ENCODE measurements at places on chromosomes 7 and 10.

GRCh38 chr7:102417105-102417504 is 16.3 kb upstream of the ORAI2 start:
- no peak for DNase-seq

- DNase-seq = no peak
Measured at GRCh38 chr7:137774793-137775201, 72.0 kb downstream of the DGKI start.

DNA sequence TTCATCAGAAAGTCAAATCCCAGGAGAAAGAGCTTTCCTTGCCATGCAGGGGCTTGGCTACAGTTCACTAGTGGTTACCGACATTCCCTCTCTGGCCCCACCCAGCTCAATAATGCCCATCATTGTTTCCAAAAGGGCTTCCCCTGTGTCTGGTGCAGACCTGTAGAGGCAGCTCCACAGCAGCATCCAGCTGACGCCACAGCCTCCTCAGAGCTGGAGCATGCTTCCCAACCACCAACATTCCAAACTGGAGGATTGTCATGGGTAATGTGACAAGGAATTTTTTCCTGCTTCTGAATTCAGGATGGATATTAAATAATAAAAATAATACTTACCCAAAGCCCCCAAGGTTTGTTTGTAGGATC is 77.4 kb downstream of the ZNF365 start:
- no peak for DNase-seq

DNA sequence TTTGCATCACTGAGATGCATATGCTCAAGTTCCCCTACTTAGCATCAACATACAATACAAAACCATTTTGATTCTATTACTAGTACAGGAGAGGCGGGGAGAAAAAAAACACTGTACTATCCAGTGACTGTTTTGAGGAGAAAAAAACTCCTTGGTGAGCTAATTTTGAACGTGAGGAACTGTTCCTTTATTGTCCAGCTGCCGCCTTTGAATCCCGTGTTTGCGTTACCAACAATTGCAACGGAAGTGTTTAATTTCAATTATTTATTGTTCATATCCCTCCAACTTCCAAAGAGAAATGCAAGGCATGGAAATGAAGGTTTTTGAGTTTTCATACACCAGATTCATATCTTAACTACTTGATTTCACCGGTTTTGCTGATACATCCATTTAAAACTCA is 66.4 kb upstream of the ARHGAP21 start:
- no peak for DNase-seq

- DNase-seq = no peak
Measured at GRCh38 chr10:100291356-100291755, 4.9 kb upstream of the BLOC1S2 start.

GRCh38 chr7:15802425-15802824 is 115.9 kb upstream of the MEOX2 start:
- peak; percentile 85 for DNase-seq

GRCh38 chr7:17773289-17773626 is 167.0 kb downstream of the SNX13 start:
- no peak for DNase-seq
